ENCODE measurements at places on chromosomes 7 and 10. TPM values are rescaled to one million over a fixed set of nuclear protein-coding genes. Genes with fewer than 3 reads are reported as not detected.
A peak's percentile ranks its signal among the peaks of the same experiment; 100 is the strongest.

OR9A4 gene
- not detected for total RNA-seq

SEMA3D gene
- not detected for total RNA-seq

GBX1 gene
- total RNA-seq: not detected

PDZD7 gene
- total RNA-seq: not detected

HOXA5 gene
- 18.8 TPM for total RNA-seq

CUBN gene
- 0.68 TPM for total RNA-seq

PNLIPRP3 gene
- total RNA-seq: not detected

NCF1 gene
- total RNA-seq: 0.50 TPM

ATG9B gene
- total RNA-seq: not detected

C7orf57 gene
- not detected for total RNA-seq

TRRAP gene
- total RNA-seq: 21.3 TPM

RNF148 gene
- not detected for total RNA-seq

CTAGE4 gene
- total RNA-seq: not detected

HABP2 gene
- 0.16 TPM for total RNA-seq

EBF3 gene
- 6.6 TPM for total RNA-seq

- DNase-seq: no peak
Measured at GRCh38 chr7:124202546-124202945, 169.7 kb upstream of the TMEM229A start.

DNA sequence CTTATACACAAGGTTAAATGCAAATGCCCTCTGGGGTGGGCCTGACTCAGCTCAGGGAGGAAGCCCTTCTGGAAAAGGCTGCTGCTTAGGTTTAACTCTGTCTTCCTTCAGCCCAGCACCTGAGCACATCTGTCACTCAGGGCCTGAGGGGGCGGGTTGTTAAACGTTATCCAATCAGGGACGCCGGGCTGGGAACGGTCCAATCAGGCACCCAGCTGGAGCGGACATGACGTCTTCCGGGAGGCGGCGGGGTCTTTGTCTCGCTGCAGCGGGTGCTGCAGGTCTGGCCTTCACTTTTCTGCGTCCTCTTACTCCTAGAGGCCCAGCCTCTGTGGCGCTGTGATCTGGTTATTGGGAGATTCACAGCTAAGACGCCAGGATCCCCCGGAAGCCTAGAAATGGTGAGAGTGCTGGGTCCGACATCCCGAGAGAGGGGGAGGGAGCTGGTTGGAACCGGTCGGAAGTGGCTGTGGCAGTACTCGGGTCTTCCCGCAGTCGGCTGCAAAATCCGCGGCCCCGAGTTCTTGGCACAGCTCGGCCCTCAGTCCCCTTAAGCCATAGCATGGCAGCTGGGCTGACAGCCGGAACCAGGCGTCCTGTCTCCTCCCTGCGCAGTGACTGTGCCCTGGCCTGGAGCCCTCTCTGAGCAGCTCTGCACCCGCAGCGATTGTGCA lies at the start of gene ZNF138:
ZNF138 (plus strand) TSS at position 258 of the 674 bp plus-strand sequence; CDS start at position 399, 141 bp downstream.
- peak; percentile 97 for DNase-seq

GRCh38 chr10:43912469-43912868 lies 263.8 kb upstream of the ZNF32 start:
- no peak for DNase-seq

DNA sequence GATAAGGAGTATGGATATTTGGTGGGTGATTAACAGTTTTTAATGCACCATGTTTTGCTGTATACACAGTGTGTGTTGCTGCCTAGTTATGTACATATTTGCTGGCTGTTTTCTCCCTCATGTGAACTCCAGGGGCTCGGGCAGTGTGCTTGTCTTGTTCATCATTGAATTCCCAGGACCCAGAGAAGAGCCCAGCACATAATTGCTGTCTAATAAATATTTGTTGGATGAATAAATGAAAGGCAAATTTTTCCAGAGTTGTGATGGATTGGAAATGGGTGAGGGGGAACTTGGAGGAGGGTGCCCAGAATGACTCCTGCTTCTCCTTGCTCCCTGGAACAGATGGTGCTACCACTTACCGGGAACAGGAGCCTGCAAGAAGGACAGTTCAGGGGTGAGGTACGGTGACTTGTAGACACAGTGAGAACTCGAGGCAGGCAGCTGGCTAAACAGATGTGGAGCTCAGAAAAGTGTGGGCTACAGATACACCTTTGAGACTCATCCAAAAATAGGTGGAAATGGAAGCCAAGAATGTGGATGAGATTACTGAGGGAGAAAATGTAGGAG lies 586.8 kb upstream of the MGMT start:
- no peak for DNase-seq

GRCh38 chr7:70285854-70286253 lies 687.6 kb downstream of the AUTS2 start:
- DNase-seq: no peak

- DNase-seq: no peak
Measured at GRCh38 chr10:133277277-133277992, 767 bp upstream of the ADAM8 start.

DNA sequence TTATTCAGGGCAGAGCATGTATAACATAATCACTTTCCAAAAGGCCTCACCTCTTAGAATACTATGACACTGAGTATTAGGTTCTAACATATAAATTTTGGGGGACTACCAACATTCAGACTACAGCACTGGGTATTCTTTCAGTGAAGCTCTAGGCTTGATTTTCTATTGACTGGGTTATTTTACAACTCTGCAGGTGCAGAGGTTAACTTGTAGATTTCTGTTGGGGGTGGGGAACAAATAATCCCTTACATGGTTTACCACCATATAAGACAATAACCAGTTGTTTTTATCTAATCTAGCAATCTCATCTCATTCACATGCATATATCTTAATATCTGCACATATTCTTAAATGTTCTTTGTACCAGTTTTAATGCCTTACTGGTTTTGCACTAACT lies 73.9 kb downstream of the ATE1 start:
- DNase-seq: no peak

- DNase-seq: no peak
Measured at GRCh38 chr10:1467334-1468076, 269.8 kb downstream of the ADARB2 start.

DNA sequence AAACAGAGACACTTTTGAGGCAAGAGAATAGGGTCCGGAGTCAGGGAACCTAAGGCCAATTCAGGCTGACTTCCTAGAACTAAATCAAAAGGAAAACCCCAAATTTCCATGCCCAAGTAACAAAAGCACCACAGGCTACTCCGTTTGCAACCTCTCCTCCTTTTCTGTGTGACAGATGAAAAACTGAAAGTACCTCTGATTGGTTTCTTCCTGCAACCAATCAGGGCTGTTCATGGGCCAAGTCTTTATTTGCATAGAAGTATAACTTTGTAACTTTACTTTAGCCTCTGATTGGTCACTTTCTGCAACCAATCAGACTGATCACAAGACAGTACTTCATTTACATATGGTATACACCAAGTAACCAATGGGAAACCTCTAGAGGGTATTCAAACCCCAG lies 239.9 kb upstream of the KCND2 start:
- no peak for DNase-seq

DNA sequence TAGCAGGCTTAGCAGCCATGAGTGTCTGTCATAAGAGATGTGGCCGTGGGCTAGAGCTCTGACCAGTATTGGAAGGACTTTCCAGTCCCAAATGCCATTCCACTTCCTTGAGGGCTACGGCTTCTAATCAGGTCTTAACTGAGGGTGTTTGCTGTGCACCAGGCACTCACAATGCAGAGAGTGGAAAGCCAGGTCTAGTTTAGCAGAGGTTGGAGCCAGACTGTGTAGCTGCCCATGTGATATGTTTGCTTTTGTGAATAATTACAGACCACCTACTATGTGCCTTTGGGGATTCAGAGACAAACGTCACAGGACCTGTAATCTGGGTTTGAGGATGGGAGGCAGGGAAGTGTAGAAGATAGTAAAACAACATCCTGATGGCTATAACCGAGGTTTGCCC lies 79.8 kb downstream of the WDFY4 start:
- no peak for DNase-seq

- DNase-seq: no peak
Measured at GRCh38 chr7:29147821-29148220, 1.5 kb upstream of the CPVL start.

DNA sequence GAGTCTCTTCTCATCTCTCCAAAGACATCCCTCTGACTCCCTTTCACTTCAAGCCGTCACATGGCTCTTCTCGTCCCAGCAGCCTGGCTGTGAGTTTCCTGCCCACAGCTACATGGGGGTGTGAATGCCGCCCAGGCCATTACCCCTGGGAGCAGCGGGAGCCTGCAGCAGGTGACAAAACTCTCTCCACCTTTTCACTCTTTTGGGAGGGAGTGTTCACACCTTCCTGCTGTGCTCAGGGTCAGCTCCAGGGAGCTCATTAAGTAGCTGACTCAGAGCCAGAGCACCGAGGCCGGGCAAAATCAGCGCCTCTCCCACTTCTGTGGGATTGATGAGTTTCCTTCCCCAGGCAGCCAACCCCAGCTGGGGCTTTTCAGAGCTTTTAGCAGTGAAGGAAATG lies 271.3 kb downstream of the TYW1 start:
- DNase-seq: no peak

- no peak for DNase-seq
Measured at GRCh38 chr7:123480107-123480506, 54.3 kb downstream of the IQUB start.

DNA sequence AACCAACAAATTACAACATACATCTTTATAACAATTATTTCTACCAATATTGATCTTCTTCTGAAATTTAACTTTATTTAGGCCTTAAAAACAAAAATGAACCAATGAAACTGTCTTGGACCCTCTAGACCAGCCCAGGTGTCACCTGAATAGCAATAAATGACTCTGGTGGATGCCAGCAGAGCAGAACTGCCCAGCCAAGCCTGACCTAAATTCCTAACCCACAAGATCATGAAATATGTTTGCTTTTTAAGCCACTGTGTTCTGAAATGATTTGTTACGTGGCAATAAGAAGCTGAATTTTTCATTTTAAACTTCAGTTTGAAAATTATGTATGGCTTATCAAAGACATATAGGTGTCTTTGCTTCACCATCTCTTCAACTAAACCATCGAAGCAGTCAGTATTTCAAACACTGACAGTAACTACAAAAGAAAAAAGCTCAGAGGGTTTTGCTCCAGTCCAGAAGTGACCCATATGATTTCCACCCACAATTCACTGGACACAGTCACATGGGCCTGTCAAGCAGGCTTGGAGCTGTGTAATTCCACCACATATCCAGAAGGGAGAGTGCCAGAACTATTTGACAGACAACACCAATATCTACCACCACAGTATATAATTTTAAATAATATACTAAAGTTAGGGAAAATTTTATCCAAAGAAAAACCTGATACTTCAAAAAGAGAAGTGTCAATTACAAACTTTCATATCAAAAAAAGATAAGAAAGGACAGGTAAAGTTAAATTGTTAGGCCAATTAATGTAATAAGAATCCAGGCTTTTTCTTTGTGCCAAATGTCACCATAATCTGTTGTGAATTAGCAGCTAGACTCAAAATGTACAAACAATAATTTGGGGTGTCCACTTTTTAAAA lies 94.5 kb downstream of the KMT2C start:
- no peak for DNase-seq

DNA sequence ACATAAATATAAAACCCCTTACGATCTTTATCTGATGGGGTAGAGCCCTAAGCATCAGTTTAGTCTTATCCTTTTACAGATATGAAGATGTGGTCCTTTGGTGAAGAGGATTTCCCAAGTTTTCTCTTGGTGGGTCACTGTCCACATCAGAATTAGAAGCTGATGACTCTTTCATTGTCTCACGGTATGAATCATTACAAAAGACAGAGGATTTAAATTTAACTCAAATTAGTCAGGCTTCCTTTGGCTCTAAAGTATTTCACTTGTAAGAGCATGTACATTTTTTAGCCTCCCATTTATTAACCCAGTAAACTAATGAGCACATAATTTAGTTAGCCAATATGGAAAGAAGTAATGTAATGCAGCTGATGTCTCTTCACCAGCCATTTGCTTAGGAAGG lies 49.9 kb upstream of the TMEM26 start:
- DNase-seq: no peak

- peak; percentile 89 for DNase-seq
Measured at GRCh38 chr10:69464801-69465401, 13.6 kb downstream of the TSPAN15 start.

- no peak for DNase-seq
Measured at GRCh38 chr7:23349484-23350157, 50.5 kb downstream of the MALSU1 start.

GRCh38 chr10:52897162-52897561 lies 124.6 kb upstream of the MBL2 start:
- no peak for DNase-seq

- no peak for DNase-seq
Measured at GRCh38 chr10:128943111-128943510, 523.9 kb upstream of the MGMT start.

GRCh38 chr7:51045319-51046102 lies 262.8 kb upstream of the GRB10 start:
- DNase-seq: no peak

DNA sequence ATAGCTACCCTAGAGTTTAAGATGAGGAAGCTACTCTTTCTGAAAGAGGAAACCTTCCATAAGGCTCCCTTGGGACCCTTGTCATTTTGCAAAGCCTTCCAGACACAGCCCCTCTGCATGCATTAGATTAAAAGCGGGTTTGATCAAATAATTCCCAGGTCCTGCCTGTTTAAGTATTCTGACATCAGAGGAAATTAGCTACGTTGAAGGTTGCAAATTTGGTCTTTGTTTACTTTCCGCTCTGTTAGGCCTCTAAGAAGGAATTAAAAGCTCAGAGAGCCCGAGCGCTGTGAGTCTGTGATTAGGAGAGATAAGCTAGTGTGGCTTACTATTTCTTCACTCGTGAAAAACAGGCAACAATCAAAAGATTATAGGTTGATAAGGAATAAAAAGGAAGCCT lies 1.4 kb upstream of the THSD7A start:
- DNase-seq: no peak

DNA sequence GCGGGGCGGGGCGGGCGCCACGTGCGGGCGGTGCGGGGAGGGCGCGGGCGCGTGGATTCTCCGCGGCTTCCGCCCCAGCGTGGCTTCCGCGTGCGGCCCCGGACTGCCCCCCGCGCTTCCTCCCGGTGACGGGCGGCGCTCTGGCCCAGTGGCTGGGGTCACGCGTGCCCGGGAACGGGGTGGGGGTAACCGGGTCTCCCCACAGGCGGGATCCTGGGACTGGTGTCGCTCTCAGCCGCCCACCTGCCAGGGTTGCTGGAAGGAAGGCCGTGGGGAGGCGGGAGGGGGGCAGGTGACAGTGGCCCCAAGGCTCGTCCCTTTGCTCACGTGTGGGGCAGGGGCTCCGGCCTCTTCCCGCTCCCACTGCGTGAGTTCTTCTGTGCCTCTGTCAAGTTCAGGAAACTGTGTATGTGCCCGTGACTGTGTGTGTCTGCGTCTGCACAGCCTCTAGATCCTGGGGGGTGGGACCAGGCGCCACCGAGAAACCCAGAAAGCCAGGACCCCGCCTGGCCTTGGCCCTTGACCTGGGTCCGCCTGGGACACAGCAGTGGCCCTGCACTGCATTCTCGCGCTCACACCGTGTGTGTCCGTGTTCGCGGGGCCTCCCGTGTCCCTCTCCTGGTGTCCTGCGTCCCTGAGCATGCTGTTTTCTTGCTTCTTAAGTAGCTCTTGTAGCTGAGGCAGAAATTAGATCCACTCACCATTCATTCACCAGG lies 919 bp downstream of the MAFK start:
- DNase-seq: peak; percentile 48

- no peak for DNase-seq
Measured at GRCh38 chr7:99674995-99675742, 4.6 kb downstream of the CYP3A5 start.
